C1 segment of cervical spinal cord (tissue), 14 donors: ENCODE measurements at places on chromosomes 7 and 10.

DNA sequence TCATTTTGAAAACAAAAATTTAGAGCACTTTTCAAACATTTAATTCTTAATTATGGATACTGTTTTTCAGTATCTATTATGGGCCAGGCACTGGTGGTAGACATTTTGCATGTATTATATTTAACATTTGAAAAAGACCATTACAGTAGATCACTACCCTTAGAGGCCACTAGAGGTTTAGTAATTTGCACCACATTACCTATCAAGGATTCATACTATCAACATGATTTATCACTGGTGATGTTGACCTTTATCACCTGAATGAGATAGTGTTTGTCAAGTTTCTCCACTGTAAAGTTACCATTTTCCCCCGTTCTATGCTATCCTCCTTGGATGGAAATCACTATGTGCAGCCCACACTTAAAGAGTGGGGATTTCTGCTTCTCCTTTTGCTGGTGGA lies 4.4 kb upstream of the SNX13 start:
- no peak for DNase-seq

DNA sequence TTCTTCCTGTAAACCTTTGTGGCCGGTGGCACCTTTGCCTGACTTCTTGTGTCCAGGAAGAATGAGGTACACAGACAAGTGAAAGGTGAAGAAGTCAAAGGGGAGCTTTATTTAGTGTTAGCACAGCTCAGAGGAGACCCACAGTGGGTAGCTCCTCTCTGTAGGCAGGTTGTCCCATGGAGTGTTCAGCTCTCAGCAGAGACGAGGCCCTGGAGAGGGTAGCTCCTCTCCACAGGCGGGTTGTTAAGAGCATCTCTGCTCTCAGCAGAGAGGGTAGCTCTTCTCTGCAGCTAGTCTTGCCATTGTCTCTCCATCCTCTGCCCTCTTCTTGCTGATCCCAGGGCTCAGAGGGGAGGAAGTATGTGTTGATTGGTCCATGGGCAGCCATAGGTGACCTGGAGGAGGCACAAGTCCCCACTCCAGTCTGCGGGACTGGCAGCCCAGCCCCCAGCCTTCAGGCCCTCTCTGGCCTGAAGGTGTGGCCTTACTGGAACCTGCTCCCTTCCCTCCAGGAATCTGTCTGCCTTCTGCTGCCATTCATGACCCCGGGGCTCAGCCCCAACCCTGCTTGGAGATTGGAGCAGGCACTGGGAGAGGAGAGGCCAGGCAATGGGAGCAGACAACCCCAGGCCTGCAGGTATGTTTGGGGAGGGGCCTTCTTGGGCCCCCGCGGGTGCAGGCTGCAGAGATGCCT lies 24.5 kb downstream of the HHEX start:
- DNase-seq: no peak

GRCh38 chr7:117346161-117346560 lies 23.3 kb upstream of the WNT2 start:
- DNase-seq: no peak

- DNase-seq: no peak
Measured at GRCh38 chr7:5711409-5711808, 70.1 kb downstream of the RNF216 start.

- DNase-seq: no peak
Measured at GRCh38 chr10:77264107-77264506, 373.5 kb downstream of the KCNMA1 start.

- no peak for DNase-seq
Measured at GRCh38 chr7:103773726-103774125, 215.7 kb downstream of the RELN start.

GRCh38 chr10:13340626-13341376 lies 7.3 kb downstream of the SEPHS1 start:
- DNase-seq: no peak
